ENCODE measurements at places on chromosomes 12 and 14. TPM values are rescaled to one million over a fixed set of nuclear protein-coding genes. Genes with fewer than 3 reads are reported as not detected.

FOXA1 gene
- 14.1 TPM for total RNA-seq

SOX5 gene
- 61.4 TPM for total RNA-seq

LRP10 gene
- 22.1 TPM for total RNA-seq

MYF6 gene
- 8.6 TPM for total RNA-seq

DNA sequence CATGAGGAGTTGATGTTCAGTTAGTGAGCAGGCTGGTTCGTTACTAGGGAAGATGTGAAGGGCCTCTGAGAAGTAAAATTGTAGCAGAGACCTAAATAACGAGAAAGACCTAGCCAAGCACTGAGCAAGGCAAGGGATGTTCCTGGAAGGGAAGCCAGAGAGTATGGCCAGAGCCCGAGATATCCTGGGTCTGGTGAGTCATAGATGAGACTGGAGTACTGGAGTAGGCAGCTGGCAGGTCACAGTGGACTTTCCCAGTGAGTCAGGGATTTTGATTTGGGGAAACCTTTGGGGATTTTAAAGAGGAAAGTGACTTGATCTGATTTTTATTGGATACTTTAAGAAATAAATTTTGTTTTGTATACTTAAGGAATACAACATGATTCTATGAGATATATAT lies 369.0 kb downstream of the DIO2 start:
- DNase-seq, result no peak

- DNase-seq, result no peak
Measured at GRCh38 chr12:56991319-56992246, 14.8 kb downstream of the ZBTB39 start.

GRCh38 chr14:102238131-102238530 lies 66.8 kb downstream of the MOK start:
- no peak for DNase-seq

DNA sequence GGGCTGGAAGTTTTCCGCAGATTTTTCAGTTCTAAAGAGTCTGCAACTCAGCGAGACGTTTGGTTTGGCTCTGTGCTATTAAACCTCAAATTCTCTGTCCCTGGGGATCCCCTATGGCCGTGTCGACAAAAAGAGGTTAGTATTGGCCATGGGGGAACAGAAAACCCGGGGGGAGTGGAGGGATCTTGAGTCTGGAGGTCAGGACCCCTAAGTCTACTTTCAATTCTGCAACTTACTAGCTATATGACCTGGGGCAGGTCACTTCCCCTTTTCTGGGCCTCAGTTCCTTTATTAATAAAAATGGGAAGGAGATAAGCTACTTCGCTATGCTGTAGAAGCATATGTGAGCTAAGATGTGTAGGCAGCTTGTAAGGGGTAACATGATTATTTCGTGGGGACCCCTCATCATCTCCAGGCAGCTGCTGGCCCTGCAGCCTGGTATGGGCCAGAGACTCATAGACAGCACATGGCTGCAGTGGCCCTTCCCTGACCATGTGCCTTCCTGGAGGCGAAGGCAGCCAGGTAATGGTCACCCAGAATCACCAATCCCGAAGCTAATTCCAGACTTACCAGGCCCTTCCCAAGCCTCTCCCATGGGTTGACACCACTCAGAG lies 8.6 kb downstream of the ASB2 start:
- DNase-seq, result no peak

DNA sequence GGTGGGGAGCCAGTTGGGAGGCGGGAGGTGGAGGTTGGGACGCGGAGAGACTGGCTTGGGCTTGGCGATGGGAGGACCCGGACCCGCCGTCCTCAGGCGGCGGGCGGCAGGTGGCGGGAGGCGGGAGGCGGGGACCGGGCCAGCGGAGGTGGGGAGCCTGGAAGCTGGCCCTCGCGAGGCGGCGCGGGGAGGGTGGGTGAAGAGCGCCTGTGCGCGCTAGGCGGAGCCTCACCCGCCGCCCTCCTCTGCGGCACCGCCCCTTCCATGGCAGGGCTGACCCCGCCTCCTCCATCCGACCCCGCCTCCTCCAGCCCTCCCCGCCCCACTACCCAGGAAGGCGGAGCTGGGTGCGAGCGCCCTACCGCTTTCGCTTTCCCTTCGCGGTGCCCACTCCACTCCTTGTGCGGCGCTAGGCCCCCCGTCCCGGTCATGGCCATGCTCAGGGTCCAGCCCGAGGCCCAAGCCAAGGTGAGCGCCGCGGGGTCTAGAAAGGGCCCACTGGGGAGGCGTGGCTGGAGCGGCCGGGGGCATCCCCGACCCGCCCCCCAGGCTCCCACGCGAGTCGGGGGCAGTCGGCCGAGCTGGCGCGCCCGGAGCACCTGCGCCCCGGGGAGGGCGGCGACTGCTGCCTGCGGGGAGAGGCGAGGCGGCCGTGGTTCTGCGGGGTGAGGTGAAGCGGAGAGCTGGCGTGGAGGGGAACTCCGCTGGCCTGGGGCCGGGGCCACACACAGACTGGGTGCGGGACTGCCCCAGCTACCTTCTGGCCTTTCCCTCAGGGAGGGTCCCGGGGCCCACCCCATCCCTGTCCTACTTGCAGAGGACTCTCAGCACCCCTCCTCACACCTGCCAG lies at the start of gene PSME1:
Gene PSME1 (plus strand): TSS at position 361 of the 850 bp plus-strand sequence. CDS start 69 bp downstream, at position 430.
- peak; percentile 64 for DNase-seq

- DNase-seq, result no peak
Measured at GRCh38 chr12:51403681-51404136, 12.5 kb upstream of the GALNT6 start.

All from urinary bladder (tissue), 4 donors.